ENCODE measurements at places on chromosomes 12 and 14. TPM values are rescaled to one million over a fixed set of nuclear protein-coding genes. Genes with fewer than 3 reads are reported as not detected.

Gene CAPZA3
- total RNA-seq = not detected

- ATAC-seq = no peak
These were observed 8.1 kb upstream of the NRIP2 start for GRCh38 chr12:2842948-2843347.

Gene HCAR2
- total RNA-seq = 3.4 TPM

DNA sequence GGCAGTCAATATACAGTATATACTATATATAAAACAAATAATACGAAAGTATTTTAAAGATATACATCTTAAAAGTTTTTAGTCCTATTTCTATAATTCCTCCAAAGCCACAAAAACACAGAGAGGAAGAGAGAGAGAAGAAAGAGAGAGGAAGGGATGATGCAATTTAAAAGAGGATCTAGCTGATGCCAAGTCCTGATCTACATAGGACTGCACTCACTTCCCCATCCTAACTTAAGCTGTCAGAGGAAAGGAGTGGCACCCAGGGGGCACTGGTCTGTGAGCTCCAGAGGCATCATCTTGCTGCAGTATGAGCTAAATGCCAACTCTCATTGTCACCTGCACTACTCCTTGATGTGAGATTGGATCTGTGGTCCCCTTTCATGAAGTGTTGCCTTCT lies 95.8 kb downstream of the C12orf42 start:
- no peak for ATAC-seq

GRCh38 chr12:55820679-55821078 lies 2.8 kb downstream of the ORMDL2 start:
- no peak for ATAC-seq

DNA sequence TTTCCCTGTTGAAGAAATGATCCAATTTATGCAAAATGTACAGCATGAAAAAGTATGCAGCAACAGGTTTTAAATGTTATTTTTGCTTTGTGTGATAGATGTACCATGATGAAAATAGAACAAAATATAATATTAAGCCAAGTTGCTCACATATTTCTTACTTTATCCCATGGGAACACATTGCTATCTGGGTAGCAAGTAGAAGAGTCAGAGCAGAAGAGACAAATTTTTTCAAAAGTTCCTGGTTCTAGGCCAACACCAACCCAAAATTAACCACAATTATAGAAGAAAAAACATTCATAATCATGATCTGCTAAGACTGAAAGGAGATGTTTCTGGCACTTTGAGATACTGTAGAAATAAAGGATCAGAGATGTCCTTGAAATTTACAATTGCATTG lies 79.9 kb upstream of the SYT10 start:
- no peak for ATAC-seq

DNA sequence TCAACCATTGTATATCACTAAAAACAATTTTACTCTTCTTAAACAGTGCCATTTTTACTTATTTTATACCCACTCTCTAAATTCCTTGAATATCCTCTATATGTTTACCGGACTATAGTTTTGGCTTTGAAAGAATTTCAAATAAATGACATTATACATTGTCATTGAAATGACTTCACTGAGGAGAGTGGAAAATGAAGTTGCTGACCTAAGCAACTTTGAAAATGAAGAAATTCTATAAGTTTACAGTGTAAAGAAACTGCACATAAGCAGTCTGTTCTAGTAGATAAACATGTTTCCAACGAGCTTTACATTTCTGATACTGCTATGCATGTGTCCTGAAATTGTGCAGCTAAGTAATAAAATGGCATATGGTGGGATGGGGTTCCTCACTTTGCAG lies 1094.0 kb downstream of the TMEM121 start:
- no peak for ATAC-seq

DNA sequence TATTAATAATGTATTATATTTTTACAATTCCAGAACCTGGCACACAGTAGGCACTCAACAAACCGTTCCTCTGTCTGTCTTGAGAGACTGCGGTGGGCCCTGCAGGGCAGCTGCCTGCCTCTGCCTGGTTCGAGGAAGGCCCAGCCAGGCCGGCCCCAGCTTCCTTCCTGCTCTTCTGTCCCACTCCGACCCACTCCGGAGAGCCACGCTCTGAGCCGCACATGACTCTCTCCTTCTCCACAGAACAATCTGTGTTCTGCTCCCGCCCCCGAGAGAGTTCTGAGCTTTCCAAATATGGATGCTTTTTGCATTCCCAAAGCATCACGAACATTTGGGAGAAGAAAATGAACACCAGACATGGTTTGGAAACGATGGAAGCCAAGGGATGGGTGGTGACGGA lies 57.3 kb downstream of the TTC7B start:
- peak; percentile 68 for ATAC-seq

DNA sequence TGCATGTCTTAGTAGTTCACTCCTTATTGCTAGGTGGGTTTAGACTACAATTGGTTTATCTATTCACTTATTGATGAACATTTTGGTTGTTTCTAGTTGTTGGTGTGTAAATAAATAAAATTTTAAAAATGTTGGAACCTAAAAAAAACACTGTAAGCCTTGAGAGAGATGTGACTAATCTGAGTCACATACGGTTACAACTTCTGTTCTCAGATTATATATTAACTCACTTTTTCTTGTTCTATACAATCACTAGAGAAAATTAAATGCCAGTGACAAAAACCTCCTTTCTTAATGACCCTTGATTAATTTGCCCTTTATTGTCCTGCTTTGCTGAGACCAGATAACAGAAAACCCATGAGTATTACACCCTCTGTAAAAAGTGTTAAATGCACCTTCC lies 7.1 kb upstream of the TDG start:
- no peak for ATAC-seq

Gene SIX6
- total RNA-seq = not detected

- ATAC-seq = no peak
These were observed 11.2 kb downstream of the SPRING1 start for GRCh38 chr12:116726694-116727093.

DNA sequence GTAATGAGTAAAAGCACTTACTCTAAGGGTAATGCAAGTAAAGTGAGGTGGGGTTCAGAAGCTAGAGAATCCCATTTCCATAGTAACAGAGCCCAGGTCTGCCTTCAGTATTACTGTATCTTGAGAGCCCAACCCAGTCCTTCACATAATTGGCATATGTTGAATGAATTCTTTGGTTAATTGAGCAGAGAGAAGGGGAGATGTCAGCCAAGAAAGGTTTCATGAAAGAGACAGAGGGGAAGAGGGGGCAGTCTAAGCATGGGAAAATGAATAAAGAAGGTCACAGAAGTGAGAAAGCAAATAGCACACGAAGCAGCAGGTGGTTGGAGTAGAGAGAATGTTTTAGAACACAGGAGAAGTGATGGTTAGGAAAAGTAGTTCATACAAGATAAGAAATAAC lies 371.1 kb downstream of the SEC23A start:
- ATAC-seq = no peak

DNA sequence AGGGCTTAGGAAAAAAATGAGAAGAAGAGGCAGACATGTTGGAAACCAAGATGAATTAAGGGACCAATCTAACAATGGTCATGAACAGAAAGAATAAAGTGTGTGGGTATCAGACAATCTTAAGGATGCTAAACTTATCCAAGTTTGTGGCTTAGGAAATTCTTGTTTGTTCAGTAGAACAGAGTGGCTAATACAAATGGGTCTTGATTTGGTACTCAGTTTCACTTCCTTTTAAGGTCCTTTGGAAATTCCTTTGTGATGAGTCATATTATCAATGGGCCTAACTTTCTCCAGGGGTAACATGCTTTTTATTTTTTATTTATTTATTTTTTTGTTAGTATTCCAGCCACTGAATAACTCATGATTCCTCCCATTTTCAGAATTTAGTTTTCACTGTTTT lies 1154.7 kb upstream of the FLRT2 start:
- ATAC-seq = no peak

DNA sequence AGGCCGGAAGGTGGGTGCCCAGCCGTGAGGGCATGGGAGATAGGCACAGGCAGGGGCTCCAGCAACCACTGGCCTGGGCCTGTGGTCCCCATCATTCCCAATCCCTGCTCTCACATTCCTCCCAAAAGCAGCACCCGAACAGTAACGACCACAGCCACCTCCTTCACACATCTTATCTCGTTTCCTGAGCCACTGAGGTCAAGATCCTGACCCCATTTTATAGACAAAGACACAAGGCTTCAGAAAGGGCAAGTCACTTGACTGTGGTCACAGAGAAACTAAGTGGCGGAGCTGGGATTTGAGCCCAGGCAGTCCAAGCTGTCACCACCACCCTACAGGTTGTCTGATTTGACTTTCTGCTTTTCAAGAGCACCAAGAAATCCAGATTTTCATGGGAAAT lies 38.9 kb downstream of the DTX1 start:
- ATAC-seq = no peak

DNA sequence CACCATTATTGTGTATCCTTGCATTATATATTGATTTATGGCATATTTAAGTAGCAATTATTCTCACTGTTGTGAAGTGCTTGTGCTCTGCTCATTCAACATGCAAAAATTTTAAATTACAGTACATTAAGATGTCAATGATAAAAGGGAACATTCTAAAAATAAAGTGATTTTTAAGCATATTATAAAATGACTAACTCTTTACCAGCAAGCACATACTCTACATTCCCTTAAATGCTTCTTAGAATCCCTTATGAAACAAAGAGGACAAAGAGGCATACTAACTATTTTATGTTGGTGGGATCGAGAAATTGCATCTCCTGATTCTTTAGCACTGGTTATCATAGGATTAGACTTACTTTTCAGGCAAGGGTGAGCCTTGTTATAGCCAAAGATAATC lies 46.6 kb upstream of the ZDHHC17 start:
- ATAC-seq = no peak

- ATAC-seq = no peak
These were observed 42.5 kb downstream of the CCNK start for GRCh38 chr14:99523704-99524055.

DNA sequence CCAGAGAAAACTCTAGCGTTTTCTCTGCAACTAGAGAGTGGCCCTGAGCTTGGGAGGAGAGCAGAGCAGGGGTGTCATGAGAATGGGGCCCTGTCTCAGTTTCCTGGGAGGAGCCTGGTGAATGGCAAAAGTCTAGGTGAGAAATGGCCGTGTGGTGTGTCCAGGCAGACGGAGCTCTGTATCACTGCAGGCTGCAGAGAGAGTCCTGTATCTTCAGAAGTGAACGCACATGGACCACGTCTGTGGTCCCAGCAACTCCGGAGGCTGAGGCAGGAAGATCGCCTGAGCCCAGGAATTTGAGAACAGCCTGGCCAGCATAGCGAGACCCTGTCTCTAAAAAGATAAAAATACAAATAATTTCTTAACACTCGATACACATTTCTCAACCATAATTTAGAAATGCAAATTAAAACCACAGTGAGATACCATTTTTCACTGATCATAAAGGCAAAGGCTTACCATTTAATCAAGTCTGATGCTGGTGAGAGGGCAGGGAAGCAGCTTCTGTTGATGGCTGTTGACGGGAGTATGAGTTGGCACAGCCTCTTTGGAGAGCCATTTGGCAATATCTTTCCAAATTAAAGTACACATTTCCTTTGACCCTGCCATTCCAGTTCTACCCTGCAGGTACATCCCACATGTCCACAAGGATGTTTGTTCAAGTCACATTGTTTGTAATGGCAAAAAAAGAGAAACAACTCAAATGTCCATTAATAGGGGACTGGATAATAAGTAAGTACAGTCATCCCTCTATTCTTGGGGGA lies 51.0 kb downstream of the NFKBIA start:
- ATAC-seq = no peak

- ATAC-seq = no peak
These were observed 264.2 kb downstream of the BMP4 start for GRCh38 chr14:53692451-53692850.

DNA sequence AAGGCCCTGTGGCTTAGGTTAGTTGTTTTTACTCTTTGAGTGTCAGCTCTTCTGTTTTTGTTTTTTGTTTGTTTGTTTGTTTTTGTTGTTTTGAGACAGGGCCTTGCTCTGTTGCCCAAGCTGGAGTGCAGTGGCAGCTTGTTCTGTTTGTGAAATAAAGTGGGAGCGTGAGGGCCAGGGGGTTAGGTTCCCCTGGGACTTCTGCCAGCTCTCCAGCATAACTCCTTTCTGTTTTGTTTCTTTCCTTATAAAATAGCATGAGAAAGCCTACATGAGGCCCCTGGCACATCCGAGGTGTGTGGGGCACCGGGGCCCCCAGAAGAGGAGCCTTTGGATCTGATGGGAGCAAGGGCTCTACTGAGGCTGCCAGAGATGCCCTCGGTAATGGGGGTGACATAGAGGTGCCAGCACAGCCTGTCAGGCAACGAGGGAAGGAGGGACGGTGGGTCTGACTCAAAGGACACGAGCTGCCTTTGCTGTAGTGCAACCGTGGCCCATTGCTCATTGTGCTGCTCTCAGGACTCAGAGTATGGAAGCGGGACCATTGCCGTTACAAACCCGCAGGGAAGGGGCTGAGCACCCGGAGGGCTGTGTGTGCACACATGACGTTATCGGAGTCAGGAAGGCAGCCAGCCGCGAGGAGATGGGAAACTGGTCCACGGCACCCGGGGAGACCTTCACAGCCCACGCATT lies 9.1 kb upstream of the SERPINA11 start:
- no peak for ATAC-seq

DNA sequence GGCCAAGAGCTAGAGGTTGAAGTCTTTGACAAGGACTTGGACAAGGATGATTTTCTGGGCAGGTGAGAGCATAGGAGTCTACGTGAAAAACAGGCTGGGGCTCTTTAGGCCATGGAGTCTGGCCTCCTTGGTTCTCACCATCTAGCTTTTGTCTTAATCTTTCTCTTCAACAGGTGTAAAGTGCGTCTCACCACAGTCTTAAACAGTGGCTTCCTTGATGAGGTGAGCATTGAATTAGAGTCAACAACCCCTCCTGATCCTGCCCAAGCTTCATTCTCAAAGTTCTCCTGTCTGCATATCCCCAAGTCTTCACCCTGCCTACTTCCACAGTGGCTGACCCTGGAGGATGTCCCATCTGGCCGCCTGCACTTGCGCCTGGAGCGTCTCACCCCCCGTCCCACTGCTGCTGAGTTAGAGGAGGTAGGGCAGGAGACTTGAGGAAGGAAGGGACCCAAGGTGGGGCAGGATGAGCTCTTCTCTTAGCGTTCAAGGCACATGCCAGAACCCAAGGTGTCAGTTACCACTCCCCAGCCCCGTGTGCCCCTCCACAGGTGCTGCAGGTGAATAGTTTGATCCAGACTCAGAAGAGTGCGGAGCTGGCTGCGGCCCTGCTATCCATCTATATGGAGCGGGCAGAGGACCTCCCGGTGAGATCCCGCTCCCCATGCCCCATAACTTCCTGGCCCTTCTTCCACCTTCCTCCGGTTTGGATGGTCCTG lies 9.9 kb downstream of the ESYT1 start:
- ATAC-seq = no peak

Gene KIF26A
- 2.6 TPM for total RNA-seq

DNA sequence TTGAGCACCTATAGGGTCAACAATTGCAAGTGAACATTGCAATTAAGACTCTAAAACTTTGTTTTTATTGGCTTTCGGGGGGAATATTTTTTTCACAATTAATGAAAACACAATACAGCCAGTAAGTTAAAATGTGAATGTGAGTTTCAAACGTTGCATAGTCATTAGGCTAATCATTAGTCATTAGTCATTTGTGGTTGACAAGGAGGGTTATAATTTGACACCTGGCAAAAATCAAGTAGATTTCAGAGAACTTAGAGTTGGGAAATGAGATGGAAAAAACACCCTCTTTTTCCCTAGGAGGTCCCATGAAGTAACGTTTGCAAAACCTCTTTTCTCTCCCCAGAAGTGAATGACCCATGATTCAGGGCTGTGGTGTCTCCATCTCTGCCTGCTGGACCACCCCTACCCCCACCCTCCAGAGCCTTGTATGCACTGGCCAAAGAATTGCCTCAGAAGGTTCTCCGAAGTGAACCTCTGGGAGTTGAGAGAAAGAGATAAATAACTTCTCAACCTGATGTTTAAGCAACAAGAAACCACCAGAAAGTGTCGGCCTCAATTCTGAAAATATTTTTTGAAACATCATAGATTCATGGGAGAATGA lies 196.3 kb downstream of the PAX9 start:
- peak; percentile 85 for ATAC-seq
